ENCODE measurements at places on chromosomes 11 and 22.
A peak's percentile ranks its signal among the peaks of the same experiment; 100 is the strongest.

- DNase-seq, result peak; percentile 70
These were observed 1335.0 kb downstream of the BRD1 start for GRCh38 chr22:48492366-48493320.

DNA sequence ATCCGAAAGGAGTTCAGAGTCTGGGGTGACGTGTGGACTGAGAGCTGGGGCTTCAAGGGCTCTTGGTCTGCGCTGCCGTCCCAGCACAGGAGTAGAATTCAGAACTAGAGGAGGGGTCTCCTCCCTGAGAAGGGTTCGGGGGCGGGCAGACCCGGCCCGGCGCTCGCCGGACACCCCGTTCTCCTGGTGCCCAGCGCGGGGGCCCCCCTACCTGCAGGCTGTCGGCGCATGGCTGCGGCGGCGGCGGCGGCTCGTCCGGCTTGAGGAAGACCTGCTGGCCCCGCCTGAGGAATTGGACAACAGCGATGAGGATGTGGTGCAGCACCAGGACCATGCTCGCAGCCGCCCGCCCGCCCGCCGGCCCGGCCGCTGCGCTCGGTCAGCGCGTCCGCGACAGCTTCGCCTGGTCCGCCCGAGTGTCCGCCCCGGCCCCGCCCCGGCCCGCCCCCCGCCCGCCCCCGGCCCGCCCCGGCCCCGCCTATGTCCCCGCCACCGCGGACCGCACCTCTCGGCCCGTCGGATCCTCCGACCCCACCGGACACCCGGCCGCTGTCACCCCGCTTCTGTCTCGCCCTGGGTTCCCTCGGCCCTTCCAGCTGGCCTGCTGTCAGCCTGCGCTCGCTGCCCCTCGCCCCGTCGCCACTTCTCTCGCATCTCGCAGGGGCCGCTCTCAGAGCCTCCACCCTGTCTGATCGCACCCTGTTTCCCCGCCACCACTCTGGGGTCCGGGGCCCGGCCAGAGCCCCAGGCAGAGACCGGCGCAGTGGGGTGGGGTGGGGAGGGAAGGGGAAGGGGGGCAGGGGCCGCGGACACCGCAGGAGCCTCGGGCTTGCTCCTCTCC is 32.0 kb downstream of the PDE2A start:
- DNase-seq, result no peak

GRCh38 chr11:111423250-111423615 is 44.2 kb upstream of the POU2AF1 start:
- no peak for DNase-seq

DNA sequence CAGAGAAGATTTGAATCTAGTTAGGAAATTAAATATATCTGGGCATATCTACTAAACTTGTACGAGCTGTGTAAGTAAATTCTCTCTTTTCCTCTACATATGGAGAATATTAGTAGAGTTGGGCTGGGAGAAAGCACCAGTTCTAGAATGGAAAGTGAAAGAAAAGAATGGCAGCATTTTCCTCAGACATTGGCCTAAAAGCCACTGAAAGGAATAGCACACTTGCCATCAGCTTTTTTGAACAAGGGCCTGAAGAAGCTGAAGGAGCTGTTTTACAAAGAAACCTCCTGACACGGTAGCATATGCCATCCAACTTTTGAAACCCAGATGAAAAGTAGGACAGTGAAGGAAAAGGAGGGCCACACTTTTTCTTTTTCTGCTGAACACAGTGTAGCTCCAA is 1563.7 kb upstream of the TENM4 start:
- DNase-seq, result peak; percentile 83

Measured in OCI-M1 (cell line).